Fibroblast of skin of back (primary cell): ENCODE measurements at places on chromosomes 6 and 20.

DNA sequence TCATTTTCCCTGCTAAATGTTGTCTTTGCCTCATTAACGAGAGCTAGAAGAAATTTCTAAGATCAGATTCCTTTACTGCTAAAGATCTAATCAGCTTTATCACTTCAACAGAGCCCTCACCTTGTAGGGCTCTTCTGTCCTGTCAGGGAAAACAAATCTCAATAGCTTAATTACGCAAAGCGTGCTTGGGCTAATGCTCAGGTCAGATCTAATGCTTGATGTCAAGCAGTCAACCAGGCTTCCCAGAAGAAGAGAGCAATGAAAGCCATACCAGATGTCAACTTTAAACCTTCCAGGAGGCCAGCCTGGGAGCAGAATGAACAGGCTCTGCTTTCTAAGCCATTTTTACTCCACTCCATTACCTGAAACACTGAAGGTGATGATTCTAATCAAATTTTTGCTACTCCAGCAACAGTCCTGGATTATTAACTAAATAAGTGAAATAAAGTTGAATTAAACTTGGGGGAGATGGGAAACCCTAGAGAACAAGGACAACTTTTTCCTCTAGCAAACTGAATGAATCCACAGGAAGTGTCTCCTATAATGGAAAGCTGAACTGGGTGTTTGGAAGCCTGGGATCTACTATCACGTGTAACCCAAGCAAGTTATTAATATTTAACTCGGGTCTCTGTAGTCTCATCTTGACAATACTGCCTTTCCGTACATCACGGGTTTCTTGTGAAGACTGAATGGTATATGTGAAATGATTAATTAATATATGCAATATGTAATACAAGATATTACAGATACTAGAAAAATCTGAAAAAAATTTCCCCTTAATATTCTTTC lies 273.7 kb downstream of the PTPRK start:
- no peak for DNase-seq

DNA sequence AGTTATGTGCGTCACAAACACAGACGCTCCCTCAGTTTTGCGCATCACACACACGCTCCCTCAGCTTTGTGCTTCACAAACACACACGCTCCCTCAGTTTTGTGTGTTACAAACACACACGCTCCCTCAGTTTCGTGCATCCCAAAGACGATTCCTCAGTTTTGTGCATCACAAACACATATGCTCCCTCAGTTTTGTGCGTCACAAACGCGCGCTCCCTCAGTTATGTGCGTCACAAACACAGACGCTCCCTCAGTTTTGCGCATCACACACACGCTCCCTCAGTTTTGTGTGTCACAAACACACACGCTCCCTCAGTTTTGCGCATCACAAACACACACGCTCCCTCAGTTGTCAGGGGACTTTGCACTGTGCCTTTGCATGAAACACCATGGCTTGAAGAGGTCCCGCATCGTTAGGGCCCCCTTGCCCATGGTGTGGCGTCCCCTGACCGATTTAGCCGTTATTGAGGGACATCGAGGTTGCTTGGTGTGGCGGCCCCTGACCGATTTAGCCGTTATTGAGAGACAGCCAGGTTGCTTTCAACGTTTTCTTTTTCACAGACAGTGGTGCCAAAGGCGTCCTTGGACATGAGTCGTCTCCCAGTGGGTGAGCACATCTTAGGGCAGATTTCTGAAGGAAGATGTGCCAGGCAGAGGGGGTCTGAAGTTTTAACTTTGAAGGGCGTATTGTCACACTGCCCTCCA lies 28.1 kb upstream of the MYT1 start:
- no peak for DNase-seq

- no peak for DNase-seq
Measured at GRCh38 chr20:21092806-21093205, 13.4 kb downstream of the LINC00237 start.

DNA sequence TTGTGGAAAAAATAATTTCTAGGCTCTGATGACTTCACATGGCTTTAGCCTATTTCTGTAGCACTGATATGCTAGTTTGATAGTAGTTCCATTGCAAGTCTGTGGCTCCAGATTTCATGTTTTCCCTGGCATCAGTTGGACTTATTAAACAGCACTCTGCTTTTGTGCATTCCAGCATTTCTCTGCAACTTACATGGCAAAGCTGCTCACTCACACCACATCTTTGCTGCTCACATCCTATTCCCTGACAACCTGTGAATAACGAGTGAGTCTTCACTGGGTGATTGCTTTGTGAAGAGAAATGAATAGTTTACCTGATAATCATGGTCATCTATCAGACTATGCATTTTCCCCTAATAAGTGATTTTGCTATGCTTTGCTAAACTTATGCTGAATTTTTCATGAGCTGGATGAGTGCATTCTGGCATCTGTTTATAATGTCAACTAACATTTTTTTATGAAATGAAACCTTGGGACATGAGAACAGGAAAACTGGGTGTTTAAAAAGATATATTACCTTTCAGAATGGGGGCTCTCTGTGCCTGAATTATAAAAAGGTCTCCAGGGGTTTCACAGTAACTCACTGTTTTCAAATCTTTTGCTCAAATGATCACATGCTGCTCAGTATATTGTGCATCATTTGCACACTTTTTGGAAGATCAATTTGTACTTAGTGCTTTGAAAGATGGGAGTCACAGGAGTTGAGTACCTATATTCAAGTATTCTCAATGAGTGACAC lies 301.8 kb downstream of the TBC1D32 start:
- DNase-seq, result no peak
